ENCODE measurements at places on chromosomes 1 and 21.

DNA sequence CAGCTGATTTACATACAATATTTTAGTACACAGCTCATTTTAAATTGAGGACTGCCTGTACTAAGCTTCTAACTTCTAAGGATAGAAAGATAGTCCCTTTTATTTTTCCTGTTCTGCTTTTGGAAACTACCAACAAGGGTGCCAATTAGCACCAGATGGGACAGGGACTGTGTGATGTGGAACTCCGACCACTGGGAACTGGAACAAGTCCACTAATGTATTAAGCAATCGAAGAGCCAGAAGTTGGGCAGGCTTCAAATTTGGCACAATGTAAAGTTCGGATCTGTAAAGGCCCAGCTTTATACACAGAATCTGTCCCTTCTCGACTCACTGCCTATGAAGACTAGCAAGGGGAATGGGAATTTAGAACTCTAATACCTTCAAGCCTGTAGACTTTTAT is 149.3 kb downstream of the ZC3H11B start:
- DNase-seq: no peak

DNA sequence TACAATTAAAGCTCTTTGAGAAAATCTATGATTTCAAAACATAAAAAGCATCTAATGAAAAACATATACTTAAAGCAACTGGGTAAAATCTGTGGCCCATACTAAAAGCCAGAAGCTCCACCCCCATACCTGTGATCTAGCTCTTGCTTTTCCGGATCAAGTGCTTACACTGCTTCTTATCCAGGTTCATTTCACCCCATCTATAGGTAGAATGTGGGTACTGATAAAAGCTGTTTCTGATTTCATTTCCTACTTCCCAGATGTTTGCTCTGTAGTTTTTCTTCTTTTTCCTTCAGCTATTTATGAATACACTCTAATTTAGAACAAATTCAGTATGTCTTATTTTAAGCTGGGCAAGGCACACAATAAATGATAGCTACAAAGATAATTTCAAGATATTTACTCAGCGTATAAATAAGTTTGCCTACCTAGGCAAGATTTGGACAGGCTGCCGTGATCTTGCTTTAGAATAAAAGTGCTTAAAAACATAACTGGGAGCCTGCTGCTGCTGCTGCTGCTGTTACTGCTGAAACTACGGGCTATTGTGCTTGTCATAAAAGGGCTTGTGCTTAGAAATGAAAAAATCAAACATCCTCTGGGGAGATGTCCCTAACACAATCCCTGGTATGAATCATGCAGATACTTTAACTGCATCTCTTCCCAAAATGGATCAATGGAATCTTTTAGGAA is 2.1 kb downstream of the SIPA1L2 start:
- DNase-seq: no peak

GRCh38 chr1:159261721-159262494 is 40.2 kb upstream of the FCER1A start:
- DNase-seq: no peak

DNA sequence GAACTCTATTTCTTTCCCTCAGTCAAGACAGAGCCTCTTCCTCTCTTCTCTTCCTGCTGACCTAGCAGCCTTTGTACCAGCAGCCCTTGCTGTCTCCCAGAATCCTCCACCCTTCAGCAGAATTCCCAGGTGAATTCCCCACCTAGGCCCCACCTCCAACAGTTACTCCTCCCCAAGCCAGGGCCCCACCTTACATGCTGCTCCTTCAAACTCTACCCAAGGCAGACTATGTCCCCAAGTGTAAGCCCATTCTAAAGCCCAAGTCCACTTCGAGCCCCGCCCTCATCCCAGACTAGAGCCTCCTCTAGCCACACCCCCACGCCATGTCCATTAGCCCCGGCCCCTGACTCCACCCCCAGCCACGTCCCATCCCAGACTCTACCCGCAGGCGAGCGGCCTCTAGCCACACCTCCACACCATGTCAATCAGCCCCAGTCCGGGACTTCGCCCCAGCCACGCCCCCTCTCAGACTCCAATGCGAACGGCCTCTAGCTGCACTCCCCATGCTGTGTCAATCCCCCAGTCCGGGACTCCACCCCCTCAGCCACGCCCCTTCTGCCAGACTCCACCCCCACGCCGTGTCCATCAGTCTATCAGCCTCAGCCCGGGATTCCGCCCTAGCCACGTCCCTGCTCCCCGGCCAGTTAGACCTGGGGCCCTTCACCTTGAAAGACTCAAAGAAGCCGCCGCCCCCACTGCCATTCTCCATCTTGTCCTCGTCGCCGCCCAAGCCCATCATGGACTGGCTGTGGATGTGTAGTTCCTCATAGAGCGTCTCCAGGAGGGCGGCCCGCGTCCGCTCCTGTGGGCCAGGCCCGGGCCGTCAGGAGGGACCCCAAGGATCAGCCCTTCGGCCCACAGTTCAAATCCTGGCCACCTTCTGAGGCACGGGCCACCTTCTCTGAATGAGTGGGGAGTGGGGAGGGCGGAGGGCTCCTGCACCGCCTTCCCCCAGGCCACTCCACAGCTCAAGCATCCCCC is 61.3 kb downstream of the RAP1GAP start:
- DNase-seq: peak; percentile 8

GRCh38 chr1:215417122-215417521 is 150.0 kb upstream of the KCTD3 start:
- no peak for DNase-seq

GRCh38 chr1:167890400-167890799 is 23.5 kb downstream of the ADCY10 start:
- no peak for DNase-seq

DNA sequence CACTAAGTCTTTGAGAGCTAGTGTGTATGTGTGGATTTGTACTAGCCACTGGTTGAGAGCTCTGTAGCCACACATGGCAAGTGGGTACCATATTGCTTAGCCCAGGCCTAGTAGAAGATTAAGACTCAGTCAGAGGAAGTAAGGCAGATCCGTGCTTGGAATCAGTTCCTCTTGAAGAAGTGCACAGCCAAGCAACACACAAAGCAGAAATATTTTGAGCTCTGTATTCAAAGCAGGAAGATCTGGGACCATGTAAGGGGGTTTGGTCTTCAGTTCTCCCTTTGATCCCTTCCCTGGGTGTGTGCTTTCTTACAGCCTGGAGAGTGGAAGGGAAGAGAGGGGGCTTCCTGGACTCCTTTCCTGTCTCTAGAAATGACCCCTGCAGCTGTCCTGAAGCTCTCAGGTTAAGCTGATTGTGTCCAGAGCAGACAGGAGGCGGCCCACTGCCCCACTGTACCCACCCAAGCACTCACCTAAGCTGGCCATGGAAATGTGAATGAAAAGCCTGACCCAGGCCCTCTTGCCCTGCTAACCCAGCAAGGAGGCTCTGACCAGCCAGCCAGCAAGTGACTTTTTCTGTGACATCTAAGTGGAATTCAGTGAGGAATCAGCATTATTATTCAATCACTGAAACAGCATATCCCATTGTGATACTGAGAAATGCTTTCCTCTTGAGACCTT is 3.6 kb downstream of the ETS2 start:
- DNase-seq: no peak

- no peak for DNase-seq
These were observed 1.7 kb downstream of the RCC2 start for GRCh38 chr1:17437580-17438317.

GRCh38 chr1:160342526-160342925 is 524 bp downstream of the COPA start:
- no peak for DNase-seq

DNA sequence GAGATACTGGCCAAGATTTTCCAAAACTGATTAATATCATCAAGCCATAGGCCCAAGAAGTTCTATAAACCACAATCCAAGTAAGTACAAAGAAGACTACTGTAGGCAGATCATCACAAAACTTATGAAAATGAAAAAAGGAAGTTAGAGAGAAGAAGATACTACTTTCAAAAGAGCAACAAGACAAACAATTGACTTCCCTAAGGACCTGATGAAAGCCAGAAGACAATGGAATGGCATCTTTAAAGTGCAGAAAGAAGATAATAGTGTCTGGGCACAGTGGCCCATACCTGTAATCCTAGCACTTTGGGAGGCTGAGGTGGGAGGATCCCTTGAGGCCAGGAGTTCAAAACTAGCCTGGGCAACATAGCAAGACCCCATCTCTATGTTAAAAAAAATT is 243.1 kb downstream of the PRDM2 start:
- no peak for DNase-seq

DNA sequence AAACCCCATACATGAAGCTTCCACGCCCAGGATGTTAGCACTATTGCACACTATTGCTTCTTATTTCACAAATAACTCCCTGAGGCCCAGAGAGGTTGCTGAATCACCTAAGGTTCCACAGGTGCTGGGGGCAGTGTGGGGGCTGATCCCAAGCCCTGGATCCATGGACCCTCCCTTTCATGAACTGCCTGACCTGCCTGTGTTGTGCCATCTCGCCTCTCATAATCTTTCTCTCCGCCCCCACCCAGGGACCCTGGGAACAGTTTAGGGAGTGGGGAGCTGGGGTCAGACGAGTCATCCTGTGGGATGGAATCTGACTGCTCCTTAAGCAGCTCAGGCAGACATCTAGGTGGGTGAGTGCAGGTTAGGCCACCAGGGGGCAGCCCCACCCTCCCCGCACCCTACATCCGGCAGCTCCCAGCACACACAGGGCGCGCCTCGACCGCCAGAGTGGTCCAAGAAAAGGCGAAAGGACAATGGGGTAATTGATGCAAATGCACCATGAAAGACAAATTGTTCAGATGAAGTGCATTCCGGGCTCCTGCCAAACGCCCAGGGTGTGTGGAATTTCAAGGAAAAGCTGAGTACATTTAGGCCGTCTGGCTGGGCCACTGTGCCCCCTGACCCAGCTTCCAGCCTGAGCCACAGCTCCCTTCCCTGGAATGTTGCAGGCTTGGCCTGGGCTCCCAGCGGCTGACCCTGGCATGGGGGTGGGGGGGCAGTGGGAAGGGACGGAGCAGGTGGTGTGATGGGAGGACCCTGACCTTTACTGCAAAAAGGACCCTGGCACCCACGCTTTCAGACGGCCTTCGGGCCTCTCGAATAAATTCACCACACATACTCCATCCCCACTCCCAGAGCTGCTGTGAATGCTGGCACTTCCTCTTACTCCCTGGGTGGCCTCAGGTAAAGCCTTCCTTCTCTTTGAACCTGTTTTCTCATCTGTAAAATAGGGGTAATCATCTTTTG is 20.8 kb downstream of the PHLDA3 start:
- no peak for DNase-seq

GRCh38 chr1:151613282-151613780 is 1.5 kb downstream of the SNX27 start:
- no peak for DNase-seq

DNA sequence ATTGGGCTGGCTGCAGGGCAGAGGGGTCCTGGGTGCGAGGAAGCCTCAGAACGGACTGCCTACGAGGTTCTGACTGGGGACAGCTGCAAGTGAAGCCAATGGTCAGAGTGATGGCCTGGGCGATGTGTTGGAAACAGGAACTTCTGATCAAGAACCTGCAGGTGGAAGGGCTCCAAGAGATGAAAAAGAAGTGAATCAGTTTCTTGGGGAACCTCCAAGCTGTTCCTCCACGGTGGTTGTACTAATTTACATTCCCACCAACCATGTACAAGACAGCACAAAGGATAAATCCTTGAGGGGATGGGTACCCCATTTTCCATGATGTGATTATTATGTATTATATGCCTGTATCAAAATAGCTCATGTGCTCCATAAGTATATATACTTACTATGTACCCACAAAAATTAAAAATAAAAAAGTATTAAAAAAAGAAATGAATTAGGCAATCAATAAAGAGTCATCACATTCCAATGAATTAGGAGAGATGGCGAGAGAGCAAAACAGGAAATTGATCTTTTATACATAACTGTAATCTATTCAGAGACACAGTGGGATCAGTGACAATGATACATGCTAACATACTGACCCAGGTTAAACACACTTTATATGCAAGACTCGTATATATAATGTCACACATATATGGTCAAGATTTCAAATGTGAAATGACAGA is 58.1 kb downstream of the PTPN14 start:
- DNase-seq: no peak

DNA sequence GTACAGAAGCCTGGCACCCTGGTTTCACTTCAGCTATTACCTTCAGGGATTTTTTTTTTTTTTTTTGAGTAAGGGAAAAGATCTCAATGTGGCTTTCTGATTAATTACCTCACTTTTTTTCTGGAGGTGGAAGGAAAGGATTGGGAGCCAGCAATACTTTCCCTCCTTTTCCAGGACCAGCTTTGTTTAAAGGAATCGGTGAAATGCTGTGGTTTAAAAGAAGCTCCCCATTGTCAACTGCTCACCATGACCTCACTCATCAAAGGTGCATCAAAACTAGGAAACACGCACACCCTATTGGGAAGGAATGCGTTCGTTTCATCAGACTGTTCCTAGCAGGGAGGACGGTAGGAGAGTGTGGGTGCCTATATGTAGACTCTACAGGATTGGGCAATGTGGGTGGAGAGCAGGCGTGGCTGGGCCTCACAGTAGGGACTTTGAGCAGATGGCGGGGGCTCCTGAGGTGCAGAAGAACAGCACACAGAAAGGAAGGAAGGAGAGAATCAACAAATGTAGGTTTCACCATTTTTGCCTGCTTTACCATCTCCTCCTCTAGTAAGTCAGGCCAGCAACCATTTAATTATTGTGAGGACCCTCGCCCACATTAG is 13.0 kb downstream of the PHGDH start:
- no peak for DNase-seq

GRCh38 chr1:20528221-20528620 is 20.3 kb upstream of the MUL1 start:
- no peak for DNase-seq

DNA sequence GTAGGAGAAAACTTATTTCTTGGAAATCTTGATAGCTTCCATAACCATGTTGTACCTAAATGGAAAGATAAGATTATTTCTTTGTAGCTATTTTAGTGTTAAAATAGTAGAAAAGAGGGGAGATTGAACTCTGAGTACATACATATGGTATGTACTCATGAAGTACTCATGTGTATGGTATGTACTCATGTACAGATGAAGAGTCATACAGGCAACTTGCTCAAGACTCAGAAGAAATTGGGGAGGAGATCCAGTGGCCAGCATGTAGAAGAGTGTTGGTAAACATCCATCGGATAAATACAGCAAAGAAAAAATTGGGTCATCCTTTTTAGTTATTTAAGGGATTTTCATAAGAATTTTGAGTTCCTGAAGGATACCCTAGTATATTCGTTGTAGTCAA is 29.0 kb downstream of the MDM4 start:
- DNase-seq: no peak

DNA sequence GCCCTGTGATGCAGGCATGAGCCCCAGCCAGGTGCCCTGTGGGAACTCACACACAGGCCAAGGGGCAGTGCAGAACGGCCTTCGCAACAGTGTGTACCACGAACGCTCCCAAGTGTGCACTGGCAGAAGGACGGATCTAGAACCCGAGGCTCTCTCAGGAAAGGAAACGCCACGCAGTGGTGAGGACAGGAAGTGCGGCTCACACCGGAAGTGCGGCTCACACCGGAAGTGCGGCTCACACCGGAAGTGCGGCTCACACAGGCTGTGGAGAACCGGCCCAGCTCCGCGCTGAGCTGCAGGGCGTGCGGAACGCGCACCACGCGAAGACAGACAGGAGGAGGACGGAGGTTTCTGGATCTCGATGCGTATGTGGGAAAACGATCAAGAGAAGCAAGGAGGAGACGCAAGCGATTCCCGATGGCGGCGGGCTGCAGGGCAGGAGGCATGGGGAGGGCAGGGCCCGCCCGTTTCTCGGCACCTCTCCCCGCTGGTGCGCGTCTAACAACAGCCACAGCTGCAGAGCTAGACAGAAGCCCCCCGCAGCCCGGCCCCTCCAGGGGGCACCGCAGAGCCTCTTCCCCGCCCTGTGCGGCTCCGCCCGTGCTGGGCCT is 35.9 kb upstream of the TMEM52 start:
- DNase-seq: no peak

Data from BJ (cell line).